ENCODE measurements at places on chromosomes 2 and 18.
A peak's percentile ranks its signal among the peaks of the same experiment; 100 is the strongest.

DNA sequence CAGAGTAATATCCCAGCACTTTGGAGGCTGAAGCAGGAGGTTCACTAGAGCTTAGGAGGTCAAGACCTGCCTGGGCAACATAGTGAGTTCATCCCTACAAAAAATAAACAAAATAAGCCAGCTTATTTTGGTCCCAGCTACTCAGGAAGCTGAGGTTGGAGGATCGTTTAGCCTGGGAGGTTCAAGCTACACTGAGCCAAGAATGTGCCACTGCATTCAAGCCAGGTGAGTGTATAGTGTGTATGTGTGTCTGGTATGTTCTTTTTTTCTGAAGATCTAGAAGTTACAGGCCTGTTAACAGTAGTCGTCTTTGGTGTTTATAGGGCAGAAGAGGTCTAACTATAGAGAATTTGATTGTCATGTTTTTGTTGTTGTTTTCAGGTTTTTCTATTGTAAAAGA, 40.2 kb downstream of the ZC3H15 start:
- DNase-seq = no peak

DNA sequence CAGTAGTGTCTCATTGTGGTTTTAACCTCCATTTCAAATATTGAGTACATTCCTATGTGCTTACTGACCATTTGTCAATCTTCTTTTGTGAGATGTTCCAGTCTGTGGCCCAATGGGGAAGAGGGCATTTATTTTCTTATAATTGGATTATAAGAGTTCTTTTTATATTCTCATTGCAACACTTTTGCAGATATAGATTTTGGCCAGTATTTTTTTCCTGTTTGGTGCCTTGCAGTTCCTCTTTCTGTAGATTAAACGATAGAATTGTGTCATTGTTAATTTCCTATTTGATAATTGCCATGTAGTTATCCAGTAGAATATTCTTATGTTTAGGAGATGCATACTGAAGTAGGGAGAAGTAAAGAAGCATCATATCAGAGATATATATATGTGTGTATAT, 56.4 kb upstream of the CYTIP start:
- DNase-seq = no peak

GRCh38 chr18:62838475-62839098, 123.2 kb downstream of the PHLPP1 start:
- no peak for DNase-seq

GRCh38 chr2:113092864-113093612, 25.3 kb downstream of the IL1F10 start:
- DNase-seq = no peak

GRCh38 chr2:201759567-201759966, 21.2 kb downstream of the ALS2 start:
- no peak for DNase-seq

- DNase-seq = no peak
Measured at GRCh38 chr18:54532962-54533361, 58.1 kb upstream of the DYNAP start.

DNA sequence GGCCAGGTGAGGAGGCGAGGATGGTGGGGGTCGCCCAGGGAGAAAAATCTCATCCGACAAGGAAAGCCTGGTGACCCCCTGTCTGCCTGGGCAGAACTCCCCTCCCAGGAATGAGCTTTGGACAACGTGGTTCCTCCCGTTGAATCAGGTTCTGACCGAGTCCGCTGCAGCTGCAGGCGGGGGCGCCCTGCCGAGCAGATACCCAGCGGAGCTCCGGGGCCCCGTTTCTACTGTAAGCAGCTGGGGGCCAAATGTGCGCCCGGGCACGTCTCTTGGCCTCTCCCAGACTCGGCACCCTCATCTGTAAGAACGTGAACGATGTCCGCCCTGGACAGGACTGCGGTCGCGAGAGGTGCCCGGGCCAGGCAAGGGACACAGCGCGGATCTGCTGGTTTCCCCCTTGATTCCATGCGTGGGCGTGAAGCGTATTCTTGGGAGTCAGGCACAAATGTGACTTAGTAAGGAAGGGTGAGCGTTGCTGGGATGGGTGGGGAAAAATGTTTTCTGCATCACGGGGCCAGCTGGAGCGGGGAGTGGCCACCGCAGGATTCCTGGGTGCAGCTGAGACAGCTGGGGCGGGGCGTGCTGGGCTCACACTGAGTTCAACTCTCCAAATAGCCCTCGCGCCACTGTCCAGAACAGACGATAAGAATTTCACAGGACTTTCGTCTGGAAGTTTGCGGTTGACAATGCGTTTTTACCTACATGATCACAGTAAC, 20.2 kb upstream of the TUBB6 start:
- peak; percentile 28 for DNase-seq

All from substantia nigra (tissue), 51 donors.